Effector memory CD4-positive, alpha-beta T cell (primary cell): ENCODE measurements at places on chromosomes 5 and 9.

- peaks cover 29% of the 10 kb centered on the region for H3K27me3 ChIP-seq
- H3K4me3 ChIP-seq, result peak overlapping the region; percentile 22
- no peak for DNase-seq
- H3K4me1 ChIP-seq, result peaks cover 15% of the 10 kb centered on the region
Observed at GRCh38 chr9:97500765-97501176, 695 bp upstream of the TMOD1 start.

DNA sequence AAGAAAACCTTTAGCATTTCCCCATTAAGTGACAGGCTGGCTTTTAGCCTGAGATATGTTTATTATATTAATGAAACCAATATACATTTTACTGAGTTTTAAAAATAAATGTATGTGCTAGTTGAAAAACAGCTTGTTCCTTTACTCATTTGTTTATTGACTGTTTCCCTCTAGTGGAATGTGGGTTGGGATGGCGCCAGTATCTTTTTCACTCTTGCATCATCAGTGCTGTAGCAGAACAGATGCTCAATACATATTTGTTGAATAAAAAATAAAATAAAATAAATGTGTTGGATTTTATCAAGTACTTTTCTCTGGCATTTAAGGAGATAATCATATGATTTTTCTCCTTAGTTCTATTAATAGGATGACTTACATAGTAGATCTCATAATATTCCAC is 43.0 kb downstream of the FSTL4 start:
- no peak overlapping the region for H3K27ac ChIP-seq
- no peaks in the 10 kb centered on the region for H3K4me1 ChIP-seq
- no peak for DNase-seq
- H3K36me3 ChIP-seq, result no peaks in the 10 kb centered on the region
- H3K27me3 ChIP-seq, result no peaks in the 10 kb centered on the region

GRCh38 chr5:169876386-169876785 is 103.9 kb downstream of the INSYN2B start:
- peaks cover 19% of the 10 kb centered on the region for H3K36me3 ChIP-seq
- no peak overlapping the region for H3K4me3 ChIP-seq
- no peaks in the 10 kb centered on the region for H3K4me1 ChIP-seq
- H3K27ac ChIP-seq, result no peak overlapping the region

GRCh38 chr9:97794666-97795065 is 58.4 kb upstream of the FOXE1 start:
- no peak overlapping the region for H3K4me3 ChIP-seq
- no peaks in the 10 kb centered on the region for H3K27me3 ChIP-seq
- no peaks in the 10 kb centered on the region for H3K4me1 ChIP-seq
- H3K27ac ChIP-seq, result no peak overlapping the region
- no peaks in the 10 kb centered on the region for H3K36me3 ChIP-seq
- no peak for DNase-seq

GRCh38 chr5:50292735-50293394 is 148.2 kb downstream of the EMB start:
- H3K36me3 ChIP-seq, result no peaks in the 10 kb centered on the region
- H3K27me3 ChIP-seq, result no peaks in the 10 kb centered on the region
- H3K27ac ChIP-seq, result no peak overlapping the region
- no peak overlapping the region for H3K4me3 ChIP-seq
- DNase-seq, result no peak
- no peaks in the 10 kb centered on the region for H3K4me1 ChIP-seq

GRCh38 chr9:78073722-78074121 is 42.1 kb upstream of the GNAQ start:
- H3K4me1 ChIP-seq, result peaks cover 24% of the 10 kb centered on the region
- no peak overlapping the region for H3K4me3 ChIP-seq
- H3K36me3 ChIP-seq, result no peaks in the 10 kb centered on the region
- no peaks in the 10 kb centered on the region for H3K27me3 ChIP-seq

DNA sequence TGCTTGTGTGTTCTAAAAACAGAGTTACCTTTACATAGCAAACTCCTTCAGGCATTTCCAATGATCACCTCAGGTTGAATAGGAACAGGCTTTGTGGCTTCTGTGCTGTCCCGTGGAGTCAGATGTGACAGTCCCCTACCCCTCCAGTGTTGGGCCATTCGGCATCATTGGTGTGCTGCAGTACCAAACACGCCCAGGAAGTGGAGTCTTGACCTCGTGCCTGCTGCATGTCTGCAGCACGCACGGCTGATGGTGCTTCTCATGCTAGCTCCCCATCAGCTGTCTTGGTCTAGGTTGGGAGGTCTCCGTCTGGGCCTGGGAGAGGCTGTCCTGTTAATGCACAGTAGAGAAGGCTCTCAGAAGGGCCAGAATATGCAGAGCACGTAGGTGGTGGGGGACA is 42.5 kb upstream of the PHF2 start:
- H3K27ac ChIP-seq, result no peak overlapping the region
- no peak for DNase-seq
- no peak overlapping the region for H3K4me3 ChIP-seq
- H3K4me1 ChIP-seq, result no peaks in the 10 kb centered on the region
- no peaks in the 10 kb centered on the region for H3K27me3 ChIP-seq
